ENCODE measurements at places on chromosomes 2 and 18.
A peak's percentile ranks its signal among the peaks of the same experiment; 100 is the strongest.

DNA sequence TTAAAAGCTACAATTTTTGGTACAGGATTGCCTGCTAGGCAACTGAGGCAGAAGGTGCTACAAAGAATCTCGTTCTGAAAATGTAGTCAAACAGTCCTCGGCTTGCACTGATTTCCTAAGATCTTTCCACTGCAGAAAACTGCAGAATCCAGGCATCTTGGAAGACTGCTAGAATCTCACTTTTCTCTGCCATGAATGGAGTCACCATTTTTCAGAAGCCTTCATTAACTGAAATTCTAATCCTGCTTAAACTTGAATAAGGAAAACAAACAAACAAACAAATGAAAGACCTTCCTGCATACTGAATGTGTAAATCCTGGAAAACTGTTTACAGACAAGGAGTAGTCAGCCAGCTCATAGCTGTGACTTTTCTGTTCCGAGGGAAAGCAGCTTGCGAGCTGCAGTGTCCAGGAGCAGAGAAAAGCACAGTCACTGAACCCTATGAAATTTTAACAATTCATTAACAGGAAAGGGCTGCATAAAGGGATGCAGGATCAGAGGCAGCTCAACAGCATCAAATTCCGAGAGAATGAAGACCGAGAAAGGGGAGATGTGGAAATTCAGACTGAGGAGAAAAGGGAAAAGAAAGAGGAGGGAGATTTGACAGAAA lies 210.5 kb upstream of the PIK3C3 start:
- peak; percentile 54 for DNase-seq

- no peak for DNase-seq
Measured at GRCh38 chr2:43314299-43314927, 88.0 kb upstream of the ZFP36L2 start.

DNA sequence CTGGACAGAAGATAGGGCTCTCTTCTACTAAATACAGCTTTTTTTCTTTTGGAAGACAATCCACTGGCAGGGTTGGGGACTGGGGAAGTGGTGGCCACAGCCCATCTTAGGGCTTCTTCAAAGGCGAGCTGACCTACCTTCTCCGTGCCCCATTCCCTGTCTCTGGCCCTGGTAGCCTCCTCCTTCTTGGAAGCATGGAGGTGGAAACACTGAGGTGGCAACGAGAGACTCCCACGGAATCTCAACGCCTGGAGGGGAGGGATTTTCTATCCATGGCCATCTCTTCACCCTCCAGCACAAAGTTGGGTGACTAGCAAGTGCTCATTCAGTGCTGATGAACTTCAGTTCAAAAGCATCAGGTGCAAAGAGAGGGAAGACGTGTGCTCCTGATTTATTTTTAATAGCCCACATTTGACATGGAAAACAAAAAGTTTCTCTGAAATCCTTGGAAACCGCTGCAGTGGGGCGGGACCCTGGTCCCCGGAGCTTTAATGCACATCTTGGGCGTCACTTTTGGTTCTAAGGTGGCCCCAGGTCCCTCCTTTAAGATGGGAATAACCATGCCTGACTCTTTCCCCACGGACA lies 633 bp upstream of the ARMC9 start:
- DNase-seq = no peak

- no peak for DNase-seq
Measured at GRCh38 chr18:63775166-63775730, at the start of gene SERPINB7. Gene SERPINB7, plus strand, starts transcription at chr18:63775418. Its CDS starts 6,955 bp downstream, at chr18:63782373.

DNA sequence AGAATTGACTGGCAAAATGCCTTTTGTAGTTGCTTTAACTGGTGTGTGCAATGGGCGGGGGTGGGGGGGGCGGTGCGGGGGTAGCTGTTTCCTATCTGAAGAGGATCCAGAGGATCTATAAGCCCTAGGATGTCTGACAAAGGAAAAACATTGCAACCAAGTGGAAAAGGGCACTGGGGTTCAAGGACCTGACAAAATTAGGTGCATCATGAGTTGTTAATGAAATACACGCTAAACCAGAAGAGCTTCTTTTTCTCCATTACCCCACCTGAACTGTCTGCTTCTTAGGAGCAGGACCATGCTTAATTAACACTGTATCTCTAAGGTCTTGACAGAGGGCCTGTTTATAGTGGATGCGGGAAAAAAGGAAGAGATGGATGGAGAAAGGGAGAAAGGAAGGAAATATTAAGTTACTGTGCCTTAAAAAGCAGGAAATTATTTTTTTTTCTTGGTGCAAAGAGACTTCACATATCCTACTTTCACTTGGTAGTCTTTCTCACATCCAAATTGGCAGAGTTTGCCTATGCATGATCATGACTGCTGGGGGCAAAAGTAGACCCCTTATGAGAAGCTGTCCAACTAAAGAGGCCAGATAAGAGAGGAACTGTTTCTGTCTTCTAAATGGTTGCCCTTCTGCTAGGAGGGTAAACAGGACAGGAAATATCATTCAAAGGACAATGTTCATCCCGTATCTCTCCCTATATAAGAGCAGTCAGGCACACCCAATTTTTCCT lies 4.6 kb downstream of the RND3 start:
- DNase-seq = no peak

- DNase-seq = no peak
Measured at GRCh38 chr2:226411727-226412360, 387.8 kb downstream of the IRS1 start.

DNA sequence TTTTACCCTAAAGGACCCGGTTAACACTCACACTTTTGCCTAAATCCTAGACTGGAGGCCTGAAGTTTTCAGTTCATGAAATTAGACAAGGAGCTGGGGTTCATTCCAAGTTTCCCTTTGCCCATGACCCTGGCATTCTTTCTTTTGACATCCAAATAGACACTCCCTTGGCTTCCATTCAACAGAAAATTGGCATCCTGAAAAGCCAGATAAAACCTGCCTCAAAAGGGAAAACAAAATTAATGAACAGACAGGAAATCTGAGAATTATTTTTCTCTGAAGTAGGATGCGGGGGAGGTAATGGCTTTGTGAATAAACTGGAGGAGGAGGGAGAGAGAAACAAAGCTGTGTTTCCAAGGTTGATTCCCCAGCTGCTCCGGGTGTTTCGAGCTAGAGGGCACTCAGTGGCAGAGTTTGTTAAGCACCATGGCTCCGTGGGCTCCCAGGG lies 41.0 kb downstream of the SPP2 start:
- peak; percentile 39 for DNase-seq

GRCh38 chr2:105125428-105125827 lies 87.6 kb downstream of the MRPS9 start:
- DNase-seq = peak; percentile 37

DNA sequence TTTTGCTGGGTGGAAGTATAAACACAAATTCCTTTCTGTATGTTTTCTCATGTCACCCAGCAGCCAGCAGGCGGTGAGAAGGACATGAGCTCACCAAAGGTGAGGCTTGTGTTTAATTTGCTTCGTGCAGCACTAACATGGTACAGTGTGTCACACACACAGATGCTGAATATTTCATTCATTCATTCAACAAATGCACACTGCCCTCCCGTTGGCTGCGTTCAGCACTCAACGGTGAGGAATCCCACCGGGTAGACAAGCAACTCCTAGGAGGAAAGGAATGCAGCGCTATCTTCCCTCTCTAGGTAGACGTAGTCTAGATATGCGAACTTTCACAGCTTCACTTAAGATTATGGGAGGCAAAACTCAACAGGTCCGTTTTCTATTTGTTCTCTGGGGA lies 85.1 kb downstream of the LONRF2 start:
- peak; percentile 31 for DNase-seq

DNA sequence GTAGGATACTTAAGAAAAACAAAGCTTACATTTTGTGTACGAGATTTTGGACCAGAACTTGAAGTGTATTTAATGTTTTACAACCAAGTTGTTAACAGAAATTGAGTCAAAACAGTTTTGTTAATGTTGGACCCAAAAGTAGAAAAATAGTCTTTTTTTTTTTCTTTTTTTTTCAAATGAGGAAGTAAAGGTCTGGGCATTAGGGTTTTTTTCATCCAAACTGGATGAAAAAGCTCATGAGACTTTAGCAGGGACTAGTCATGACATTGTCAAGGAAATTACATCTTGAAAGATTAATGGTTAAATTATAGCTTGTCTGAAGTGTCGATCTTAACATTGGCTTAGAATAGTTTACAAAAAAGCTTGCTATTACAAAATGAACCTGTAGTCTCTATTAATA lies 32.3 kb downstream of the CCNT2 start:
- no peak for DNase-seq

- no peak for DNase-seq
Measured at GRCh38 chr2:28403370-28403956, 10.8 kb downstream of the FOSL2 start.

DNA sequence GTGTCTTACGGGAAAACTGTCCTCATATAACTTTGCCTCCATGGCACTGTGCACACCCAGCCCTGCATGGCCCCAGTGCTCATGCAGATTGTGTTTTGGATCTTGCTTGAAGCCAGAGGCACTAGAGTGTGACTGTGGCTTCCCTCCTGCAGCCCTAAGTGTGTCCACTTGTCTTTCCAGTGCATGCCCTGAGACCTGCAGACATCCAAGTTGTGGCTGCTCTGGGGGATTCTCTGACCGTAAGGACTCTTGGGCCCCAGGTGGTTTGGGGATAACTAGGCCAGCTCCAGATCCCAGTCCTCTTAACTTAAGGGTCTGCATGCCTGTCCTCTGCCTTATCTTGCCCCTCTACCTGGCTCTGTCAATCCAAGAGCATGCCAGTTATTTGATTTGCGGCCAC lies 96.6 kb downstream of the PLB1 start:
- DNase-seq = no peak

DNA sequence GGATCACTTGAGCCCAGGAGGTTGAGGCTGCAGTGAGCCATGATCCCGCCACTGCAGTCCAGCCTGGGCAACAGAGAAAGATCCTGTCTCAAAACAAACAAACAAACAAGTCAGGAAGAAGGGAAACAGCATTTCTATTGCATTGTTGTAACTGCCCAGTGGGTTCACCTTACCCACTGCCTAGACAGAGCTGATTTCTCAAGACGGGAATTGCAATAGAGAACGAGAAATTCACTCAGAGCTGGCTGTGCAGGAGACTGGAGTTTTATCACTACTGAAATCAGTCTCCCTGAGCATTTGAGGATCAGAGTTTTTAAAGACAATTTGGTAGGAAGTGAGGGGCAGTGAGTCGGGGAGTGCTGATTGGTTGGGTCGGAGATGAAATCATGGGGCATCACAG lies 24.2 kb upstream of the RTTN start:
- no peak for DNase-seq

- DNase-seq = no peak
Measured at GRCh38 chr18:10270151-10270571, 184.3 kb upstream of the APCDD1 start.

- DNase-seq = no peak
Measured at GRCh38 chr2:189012351-189012750, 38.2 kb downstream of the COL3A1 start.

DNA sequence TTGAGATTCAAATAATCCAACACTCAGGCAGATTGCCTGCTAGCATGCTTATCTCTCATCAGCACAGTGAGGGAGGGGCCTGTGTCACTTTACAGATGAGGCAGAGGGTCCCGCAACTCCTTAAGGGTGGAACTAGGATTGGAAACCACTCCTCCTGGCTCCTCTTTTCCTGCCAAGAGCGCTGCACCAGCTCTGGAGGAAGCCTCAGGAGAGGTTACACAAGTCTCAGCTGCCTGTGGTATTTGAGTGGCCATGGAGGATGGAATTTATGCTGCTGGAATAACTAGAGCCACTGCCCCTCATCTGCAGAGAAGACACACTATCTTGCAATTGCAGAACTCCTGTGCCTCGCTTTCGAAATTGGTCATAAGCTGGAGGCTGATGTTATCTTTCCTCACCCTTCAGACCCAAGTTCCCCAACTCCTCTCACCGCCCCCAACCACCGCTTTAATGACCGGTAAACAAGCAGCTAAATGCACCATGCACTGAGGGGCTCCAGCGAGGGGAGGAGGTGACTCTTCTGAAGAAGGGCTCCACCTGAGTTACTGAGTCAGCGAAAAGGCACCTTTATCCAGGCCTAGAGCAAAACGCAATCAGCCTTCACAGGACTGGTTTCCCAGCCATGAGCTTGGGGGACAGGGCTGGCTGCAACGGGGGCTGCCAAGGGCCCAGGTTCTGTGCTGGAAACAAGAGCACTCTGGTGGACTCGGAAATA lies 245.8 kb downstream of the SOX11 start:
- DNase-seq = peak; percentile 36

DNA sequence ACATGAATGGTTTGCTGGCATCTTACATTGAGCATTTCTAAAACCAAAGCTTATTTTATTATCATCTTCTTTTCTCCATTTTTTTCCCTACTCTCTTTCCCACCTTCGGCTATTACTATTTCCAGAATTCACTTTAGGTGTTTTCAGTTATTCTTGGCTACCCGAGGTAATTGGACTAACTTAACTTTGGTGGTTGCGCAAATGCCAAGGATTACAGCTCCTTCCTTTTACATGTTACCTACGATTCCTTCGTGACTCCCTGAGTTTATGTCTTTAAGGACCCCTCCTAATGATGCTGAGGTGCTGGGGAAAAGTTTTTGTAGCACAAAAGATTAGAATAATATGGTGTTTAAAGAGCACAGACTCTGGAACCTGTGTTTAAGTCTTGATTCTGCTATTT lies 14.3 kb downstream of the KIAA1328 start:
- no peak for DNase-seq

GRCh38 chr2:109125593-109126500 lies 3.2 kb upstream of the SH3RF3 start:
- peak; percentile 30 for DNase-seq

DNA sequence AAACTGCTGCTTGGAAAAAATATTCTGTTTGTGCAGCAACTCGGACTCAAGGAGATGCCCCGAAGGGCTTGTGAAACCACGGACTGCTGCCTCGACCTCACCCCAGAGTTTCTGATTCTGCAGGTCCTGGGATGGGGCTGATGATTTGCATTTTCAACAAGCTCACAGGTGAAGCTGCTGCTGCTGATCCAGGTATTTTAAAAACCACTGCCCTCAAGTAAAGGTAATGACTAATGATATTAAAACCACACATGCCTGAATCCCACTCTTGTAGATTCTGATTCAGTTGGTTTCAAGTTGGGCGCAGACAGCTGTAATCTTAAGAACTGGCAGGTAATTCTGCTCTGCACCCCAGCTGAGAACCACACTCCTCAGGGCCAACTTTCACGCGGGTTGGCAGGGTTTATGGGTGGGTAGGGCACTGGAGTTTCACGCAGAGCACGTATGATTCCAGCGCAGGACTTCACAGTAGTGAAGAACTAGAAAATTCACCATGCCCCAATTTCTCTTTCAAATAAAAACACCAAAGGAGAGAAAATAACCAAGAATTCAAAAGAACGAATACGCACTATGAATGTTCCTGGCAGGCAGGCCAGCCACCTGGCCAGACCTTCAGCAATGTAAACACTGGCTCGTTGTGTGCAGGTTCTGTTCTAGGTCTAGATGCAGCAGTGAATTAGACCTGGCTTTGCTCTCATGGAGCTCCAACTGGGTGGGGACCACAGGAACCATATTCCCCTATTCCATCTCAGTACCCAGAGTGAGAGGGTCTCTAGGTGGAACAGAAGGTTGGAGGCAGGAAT lies 74.6 kb upstream of the ZFP36L2 start:
- no peak for DNase-seq

GRCh38 chr2:162926907-162927306 lies 88.3 kb upstream of the KCNH7 start:
- DNase-seq = no peak

- no peak for DNase-seq
Measured at GRCh38 chr2:153770359-153770991, 101.2 kb upstream of the GALNT13 start.
